ENCODE measurements at places on chromosomes 3 and 15. TPM values are rescaled to one million over a fixed set of nuclear protein-coding genes. Genes with fewer than 3 reads are reported as not detected.

Gene ANKUB1
- not detected for polyA plus RNA-seq

Gene FEZF2
- polyA plus RNA-seq = not detected

Gene SH2D7
- not detected for polyA plus RNA-seq

Gene GOLGA8T
- polyA plus RNA-seq = not detected

Gene ALDH1L1
- polyA plus RNA-seq = 22.0 TPM

Gene CAMP
- 0.56 TPM for polyA plus RNA-seq

Gene NBEAL2
- 154 TPM for polyA plus RNA-seq

Gene A4GNT
- polyA plus RNA-seq = not detected

Gene NPAP1
- polyA plus RNA-seq = 0.04 TPM

Gene TRA2B
- 78.2 TPM for polyA plus RNA-seq

Gene MYZAP
- 125 TPM for polyA plus RNA-seq

Gene FBN1
- 5.6 TPM for polyA plus RNA-seq

Gene TOP2B
- 83.3 TPM for polyA plus RNA-seq

Gene CHDH
- polyA plus RNA-seq = 3.0 TPM

Gene TRPM1
- not detected for polyA plus RNA-seq

Gene CLDN16
- polyA plus RNA-seq = 0.72 TPM

Gene AHSG
- polyA plus RNA-seq = 0.26 TPM

Gene COL6A6
- polyA plus RNA-seq = 0.17 TPM

Gene ADPRH
- 3.5 TPM for polyA plus RNA-seq

Gene ASB7
- polyA plus RNA-seq = 4.4 TPM

Gene CYP8B1
- polyA plus RNA-seq = not detected

Gene RPL29
- 947 TPM for polyA plus RNA-seq

Gene NANOGP8
- polyA plus RNA-seq = not detected

Gene AMIGO3
- 2.2 TPM for polyA plus RNA-seq

Data from adrenal gland (tissue), 19 donors.